ENCODE measurements at places on chromosomes 13 and 19.

DNA sequence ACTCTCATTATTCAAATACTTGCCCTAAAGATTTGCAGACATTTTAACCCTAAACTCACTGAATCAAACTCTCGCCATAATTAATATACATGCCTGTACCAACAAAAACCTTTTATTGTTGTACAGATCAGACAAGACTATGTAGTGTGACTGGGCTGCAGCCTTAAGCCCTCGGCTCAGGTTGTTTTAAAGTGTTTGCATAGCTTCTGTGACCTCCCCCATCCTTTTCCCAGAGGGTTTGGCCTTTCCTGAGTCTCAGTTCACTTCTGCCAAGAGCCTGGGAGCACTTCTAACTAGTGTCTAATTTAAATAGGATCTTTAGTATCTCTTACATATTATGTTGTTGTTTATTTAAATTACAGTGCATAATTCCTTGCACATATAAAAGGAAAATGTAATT lies 158.2 kb downstream of the HS6ST3 start:
- DNase-seq = no peak

GRCh38 chr19:17778251-17778967 lies 16.5 kb upstream of the B3GNT3 start:
- DNase-seq = peak; percentile 73

GRCh38 chr13:63457186-63457585 lies 2041.5 kb upstream of the PCDH20 start:
- DNase-seq = no peak

DNA sequence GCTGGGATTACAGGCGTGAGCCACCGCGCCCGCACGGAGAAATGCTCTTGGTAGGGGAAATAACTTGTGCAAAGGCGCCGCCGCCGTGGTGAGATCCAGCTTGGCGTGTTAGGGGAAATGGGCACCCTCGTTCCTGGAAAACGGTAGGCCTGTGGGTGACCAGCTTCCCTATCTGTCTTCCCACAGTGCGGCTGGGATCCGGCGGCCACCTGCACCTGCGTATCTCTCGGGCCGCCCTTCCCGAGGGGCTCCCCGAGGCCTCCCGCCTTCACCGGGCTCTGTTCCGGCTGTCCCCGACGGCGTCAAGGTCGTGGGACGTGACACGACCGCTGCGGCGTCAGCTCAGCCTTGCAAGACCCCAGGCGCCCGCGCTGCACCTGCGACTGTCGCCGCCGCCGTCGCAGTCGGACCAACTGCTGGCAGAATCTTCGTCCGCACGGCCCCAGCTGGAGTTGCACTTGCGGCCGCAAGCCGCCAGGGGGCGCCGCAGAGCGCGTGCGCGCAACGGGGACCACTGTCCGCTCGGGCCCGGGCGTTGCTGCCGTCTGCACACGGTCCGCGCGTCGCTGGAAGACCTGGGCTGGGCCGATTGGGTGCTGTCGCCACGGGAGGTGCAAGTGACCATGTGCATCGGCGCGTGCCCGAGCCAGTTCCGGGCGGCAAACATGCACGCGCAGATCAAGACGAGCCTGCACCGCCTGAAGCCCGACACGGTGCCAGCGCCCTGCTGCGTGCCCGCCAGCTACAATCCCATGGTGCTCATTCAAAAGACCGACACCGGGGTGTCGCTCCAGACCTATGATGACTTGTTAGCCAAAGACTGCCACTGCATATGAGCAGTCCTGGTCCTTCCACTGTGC lies 2.4 kb downstream of the GDF15 start:
- DNase-seq = peak; percentile 91

- DNase-seq = no peak
Observed at GRCh38 chr19:14028901-14029300, 953 bp downstream of the RLN3 start.

GRCh38 chr13:102709536-102709935 lies 14.7 kb upstream of the METTL21C start:
- no peak for DNase-seq

DNA sequence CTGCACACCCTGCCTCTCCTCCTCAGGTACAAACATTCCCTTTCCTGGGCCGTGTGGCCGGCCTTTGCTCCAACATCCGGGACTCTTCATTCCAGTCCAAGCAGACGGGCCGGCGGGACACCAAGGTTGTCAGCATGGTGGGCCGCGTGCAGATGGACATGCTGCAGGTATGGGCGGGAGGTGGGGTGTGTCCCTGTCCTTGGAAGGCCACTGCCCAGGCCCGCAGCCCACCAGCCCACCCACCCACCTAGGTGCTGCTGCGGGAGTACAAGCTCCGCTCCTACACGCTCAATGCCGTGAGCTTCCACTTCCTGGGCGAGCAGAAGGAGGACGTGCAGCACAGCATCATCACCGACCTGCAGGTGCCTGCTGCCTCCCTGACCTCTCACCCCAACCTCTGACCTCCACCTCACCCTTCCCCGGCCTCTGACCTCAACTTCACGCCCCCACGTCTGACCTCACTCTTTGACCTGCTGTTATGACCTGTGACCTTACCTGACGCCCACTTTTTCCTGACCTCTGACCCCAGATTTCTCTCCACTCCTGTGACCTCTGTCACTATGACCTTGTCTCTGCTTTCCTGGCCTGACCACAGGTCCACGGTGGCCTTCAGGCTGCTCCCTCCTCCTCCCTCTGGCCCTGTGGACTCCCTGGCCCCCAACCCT lies 12.4 kb upstream of the SPIB start:
- no peak for DNase-seq

DNA sequence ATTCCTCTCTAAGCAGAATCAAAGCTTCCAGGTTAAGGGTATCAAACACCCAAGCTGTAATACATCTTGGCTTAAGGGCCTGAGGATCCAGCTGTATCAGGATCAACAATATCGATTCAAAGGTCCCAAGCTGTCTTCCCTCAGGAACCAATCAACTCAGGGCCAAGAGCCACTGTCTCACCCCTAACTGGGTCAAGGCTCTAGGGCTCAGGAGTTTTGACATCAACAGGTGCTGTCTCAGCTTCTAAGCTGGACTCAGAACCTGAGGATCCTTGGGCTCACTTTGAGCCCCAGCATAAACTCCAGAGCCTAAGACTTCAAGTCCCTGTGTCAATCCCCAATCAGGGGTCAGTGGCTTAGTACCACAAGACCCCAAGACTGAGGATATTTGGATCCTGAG lies 917 bp downstream of the FBXW9 start:
- DNase-seq = no peak

DNA sequence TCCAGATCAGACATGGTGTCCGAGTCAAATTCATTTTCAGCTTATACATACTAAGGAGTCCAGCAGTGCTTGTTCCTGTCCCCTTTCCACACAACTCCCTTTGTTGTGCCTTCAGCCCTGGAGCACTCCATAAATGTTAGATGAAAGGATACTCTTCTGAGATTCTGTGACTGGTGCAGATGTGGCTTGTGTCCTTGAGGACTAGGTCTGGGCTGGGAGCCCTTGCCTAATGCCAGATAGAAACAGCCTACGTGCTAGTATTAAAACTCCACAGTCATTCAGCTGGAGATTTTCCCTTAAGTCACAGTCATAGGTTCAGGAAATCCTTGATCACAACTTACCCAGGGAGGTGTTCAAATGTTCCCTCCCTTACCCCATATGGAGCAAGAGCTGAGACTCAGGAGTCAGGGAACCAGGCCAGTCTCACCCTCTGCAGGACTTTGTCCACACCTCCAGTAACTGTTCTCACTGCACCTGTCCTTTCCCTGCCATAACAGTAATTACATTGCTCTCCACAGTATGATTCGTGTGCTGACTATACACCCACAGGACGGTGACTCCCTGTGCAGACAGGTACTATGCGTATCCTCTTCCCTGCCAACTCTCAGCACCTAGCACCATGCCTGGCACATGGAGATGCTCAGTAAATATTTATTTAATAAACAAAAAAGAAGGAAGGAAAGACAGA lies 15.5 kb upstream of the SERPINE3 start:
- no peak for DNase-seq

DNA sequence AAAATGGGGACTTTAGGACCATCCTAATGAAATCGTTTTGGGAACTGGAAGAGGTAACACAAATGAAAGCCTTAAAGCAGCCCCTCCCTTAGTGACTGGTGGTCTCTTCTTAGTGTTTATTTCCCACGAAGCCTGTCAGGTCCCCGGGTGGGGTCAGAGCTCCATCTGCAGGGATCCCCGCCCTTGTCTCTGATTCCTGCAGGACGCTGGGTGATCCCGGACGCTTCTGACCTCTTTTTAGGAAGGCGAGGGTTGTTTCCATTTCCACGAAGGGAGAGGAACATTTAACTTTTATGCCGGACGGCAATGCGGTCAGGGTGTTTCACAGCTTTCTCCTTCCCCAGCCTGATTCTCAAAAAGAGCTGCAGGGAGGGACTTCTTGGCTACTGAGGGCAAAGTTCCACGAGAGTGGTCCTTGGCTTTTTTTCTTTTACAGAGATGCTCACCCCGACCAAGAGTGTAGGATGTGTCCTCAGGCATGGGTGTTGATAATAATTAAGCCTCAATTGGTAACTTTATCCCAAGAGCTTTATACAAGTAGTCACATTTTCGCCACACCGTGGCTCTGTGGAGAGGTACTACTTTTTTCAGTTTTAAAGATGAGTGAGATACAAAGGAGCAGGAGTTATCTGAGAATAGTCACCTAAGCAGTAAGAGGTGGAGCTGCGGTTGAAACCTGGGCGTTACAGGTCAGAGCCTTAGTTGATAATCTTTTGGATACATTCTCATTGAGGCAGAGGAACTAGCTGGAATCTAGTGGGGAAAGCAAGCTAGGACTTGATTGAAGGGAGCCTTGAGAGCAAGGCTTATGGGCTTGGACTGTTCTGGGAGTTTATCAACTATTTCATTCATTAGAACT lies 813 bp downstream of the ZNF284 start:
- no peak for DNase-seq

DNA sequence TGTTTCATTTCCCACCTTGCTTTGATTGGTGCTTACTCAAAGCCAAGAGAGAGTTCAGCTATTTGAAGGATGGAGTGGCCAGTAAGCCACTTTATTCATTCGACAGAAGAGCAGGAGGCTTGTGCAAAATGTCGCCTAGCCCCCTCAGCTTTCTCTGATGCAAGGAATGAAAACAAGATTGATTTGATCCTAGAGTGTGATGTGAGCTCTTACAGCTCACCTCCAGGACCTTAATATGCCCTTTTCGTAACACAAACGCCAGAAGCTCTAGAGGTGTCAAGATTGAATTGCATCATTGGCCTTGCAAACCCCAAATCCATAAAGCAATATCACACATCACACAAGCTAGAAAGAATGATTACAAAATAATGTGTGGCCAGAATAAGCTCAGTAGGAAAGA lies 36.4 kb downstream of the TEX29 start:
- no peak for DNase-seq

DNA sequence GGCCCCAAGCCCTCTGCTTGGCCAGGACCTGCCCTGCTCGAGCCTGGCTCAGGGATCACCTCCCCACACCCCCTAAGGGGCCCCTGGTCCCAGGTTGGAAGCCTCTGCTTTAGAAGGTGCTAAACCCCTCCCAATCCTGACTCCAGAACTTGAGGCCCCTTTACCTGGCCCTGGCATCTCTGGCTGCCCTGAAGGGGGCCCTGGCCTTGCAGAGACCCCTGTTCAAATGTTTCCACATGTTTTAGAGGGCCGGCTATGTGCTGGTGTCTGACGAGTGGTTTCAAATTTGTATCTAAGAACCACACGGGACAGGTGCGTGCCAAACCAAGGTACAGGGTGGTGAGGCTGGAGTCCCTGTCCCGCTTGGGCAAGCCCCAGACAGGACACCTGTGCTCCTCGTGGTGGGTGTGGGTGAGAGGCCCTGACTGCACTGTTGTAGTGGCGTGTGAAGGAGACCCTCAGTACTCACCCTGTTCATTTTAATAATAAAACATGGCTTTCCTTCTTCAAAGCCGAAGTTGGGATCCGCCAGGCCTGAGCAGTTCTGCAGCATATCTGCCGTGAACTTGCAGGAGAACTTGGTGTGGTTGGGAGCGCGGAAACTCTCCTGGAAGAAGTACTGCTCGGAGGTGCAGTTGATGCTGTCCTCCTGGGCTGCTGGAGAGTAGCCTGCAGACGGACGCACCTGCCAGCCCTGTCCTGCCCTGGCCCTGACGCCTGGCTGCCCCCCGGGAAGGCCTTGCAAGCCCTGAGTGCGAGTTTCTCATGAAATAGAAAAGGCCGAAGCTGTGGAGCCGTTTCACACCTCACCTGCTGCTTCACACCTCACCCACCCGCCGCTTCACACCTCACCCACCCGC lies 5.4 kb downstream of the ATP4B start:
- peak; percentile 11 for DNase-seq

GRCh38 chr13:113051641-113052040 lies 54.0 kb upstream of the F7 start:
- DNase-seq = no peak

DNA sequence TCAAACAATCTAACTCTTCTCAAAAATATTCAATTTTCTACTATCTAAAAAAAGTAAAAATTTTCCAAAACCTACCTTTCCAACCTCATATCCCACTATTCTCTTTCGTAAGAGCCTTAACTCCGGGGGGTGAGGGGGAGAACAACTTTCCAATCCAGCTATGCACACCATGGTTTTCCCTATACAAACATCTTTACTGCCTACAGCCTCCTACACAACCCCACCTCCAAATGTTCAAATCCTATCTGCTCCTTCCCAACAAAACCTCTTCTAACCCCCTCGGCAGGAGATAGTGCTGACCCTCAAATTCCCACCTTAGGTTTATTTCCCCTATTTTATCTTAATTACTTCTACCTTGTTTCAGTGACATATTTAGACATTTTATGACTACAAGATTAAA lies 102.0 kb downstream of the DIAPH3 start:
- no peak for DNase-seq

DNA sequence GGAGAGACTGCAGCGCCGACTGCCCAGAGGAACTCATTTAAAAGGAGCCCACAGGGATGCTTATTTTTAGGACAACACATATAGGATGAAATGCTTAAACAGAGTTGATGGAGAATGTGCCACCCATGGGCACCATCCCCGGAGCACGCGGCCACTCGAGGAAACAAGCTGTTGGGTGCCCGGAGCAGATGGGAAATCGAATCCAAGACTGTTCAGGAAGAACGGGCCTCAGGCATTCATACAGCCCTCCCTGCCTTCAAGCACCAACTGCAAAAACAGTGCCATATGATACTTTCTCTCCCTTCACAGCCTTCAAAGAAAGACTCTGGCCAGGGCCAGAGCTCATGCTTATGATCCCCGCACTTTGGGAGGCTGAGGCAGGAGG lies 40.2 kb downstream of the RAB20 start:
- no peak for DNase-seq

DNA sequence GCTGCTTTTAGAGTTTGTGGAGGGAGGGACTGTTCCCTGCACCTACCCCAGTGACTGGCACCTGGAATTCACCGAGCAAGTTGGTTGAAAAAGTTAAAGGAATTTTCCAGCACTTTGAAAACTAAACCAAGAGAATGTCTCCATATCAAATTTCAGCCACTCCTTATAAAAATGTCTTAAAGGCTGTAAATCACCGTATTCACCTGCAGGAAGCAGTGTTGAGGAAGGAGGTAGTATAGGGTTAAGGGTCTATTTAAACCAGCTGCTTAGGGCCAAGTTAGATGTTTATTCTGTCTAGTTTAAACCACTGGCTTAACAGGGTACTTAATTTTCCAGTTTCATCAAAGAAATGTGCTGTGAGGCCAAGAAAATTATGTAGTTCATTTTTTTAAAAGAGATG lies 3.8 kb upstream of the RAB20 start:
- DNase-seq = no peak
